Nucleus accumbens (tissue), 56 donors: ENCODE measurements at places on chromosomes 6 and 20.
A peak's percentile ranks its signal among the peaks of the same experiment; 100 is the strongest.

- no peak for DNase-seq
These were observed 789 bp downstream of the PHACTR1 start for GRCh38 chr6:12717356-12717755.

DNA sequence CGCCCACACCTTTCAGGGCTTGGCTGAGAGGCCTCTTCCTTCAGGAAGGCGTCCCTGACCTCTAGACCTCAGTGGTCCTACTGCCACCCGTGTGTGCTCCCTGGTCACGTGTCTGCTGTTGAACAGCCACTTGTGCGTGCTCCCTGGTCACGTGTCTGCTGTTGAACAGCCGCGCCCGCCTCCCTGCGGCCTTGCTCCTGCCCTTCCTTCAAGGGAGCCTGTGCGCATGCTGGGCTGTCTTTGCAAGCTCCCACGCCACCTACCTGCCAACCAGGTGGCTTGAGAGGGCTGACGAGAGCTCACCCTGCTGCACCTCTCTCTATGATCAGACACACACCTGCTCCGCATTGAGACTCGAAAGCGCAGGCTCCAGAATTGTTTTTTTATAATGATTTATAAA lies 179.3 kb downstream of the BMP7 start:
- DNase-seq: no peak

DNA sequence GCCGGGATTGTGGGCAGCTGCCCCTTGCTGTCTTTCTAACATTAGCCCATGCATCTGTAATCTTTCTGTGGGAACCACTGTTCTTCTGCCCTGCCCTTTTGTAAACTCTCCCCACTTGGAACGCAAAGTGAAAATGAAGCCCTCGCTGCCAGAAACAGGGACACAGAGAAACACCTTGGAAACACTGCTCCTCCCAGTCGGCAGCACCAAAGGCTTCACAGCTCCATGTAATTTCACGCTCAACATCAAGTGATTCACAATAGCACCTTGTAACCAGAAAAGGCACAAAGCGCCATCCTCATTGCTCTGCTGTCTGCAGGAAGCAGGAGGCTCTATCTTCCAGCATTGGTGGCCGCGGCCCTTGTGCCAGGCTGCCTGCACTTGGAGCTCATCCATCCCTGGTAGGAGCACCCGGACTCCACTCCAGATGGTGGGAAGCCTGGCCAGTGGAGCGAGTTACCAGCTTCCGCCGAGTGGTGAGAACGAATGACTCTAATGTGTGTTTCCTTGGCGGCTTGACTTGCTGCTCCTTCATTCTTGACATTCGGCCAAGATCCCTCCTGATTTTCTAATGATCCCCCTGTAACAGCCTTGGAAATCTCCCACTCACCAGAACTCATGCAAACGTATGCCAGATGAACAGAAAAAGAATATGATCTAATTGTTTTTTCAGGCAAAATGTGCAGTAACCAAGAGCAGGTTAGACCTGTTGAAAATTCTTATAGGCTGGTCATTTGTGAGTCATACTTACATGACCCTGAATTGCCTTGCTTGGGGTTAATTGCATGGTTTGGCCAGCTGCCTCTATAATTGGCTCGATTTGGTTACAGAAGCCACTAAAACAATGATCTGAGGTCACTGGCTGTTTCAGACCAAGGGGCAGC lies 169.1 kb upstream of the CDYL start:
- peak; percentile 57 for DNase-seq

- no peak for DNase-seq
These were observed 15.4 kb upstream of the L3MBTL1 start for GRCh38 chr20:43492101-43492500.

GRCh38 chr20:32441638-32442037 lies 83.5 kb downstream of the ASXL1 start:
- DNase-seq: no peak

DNA sequence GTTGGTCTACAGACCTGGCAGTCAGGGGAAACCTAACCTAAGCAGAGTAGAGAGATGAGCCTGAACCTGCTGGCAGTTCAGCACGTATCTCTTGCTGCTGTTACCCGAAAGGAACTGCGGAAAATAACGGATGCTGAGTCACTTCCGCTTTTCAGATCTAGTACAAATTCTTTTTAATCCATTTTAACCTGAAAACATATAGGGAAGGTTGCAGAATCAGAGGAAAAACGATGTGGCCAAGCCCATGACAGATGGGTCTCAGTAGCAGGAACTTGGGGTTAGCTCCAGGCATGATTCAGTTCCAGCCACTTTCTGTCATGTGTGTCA lies 351.9 kb upstream of the PRND start:
- DNase-seq: no peak

DNA sequence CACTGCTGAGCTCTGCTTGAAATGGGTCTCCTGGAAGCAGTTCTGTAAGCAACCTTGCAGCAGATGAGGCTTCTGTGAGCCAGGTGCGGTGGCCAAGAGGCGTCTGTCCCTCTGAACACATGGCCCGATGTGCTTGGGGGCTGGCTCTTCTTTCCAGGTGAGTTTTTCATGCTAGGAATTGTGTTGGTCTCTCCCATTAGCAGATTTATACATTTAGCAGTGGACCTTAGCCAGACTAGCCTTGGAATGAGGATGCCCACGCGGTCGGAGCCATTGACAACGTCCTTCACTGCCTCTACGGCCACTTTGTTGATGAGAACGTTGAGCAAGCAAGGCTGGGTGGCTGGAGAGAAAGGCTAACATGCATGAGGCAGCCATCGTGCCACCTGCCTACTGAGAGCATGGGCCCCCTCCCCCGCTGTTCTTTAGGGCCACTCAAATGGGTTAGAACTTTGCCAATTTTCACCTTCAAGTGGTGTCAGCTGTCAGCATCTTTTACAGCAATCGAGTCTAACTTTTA lies 33.5 kb downstream of the ERMARD start:
- DNase-seq: no peak
